Peyer's patch (tissue), 4 donors: ENCODE measurements at places on chromosomes 11 and 22.

GRCh38 chr11:129278586-129279319 lies 86.6 kb upstream of the ARHGAP32 start:
- no peak for DNase-seq

- DNase-seq, result peak; percentile 76
Observed at GRCh38 chr11:65429724-65430405, 7.3 kb downstream of the NEAT1 start.

DNA sequence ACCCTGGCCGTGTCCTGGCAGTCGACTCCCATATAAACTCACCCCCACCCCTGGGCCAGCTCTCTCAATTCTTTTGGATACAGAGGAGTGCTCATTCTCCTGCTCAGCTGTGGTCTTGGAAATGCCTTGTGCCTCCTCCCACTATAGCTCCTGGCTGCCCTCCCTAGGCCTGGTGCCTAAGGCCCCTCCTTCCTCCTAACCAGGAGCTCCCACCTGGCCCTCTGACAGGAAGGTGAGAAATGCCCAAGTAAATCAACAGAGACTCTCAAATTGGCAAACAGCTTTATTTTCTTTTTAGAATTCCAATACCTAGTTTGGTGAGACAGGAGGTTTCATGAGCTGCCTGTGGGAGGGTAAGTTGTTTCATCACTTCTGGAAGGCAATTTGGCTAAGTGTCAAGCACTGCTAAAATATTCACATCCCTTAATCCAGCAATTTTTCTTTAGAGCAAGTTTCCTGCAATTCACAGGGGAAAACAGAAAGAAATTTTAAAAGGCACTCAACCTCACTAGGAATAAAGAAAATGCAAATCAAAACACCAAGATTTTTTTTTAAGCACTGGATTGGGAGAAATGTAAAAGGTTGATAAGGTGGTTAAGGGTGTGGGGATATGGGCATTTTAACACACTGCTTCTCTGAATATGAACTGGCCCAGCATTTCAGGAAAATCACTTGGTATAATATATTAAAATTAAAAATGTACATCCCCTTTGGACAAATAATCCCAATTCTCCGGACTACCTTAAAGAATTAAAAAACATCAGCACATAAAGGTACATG lies 209.7 kb upstream of the ARHGAP20 start:
- no peak for DNase-seq

GRCh38 chr11:65915101-65915820 lies 3.6 kb downstream of the C11orf68 start:
- DNase-seq, result no peak
